ENCODE measurements at places on chromosomes 3 and 15. TPM values are rescaled to one million over a fixed set of nuclear protein-coding genes. Genes with fewer than 3 reads are reported as not detected.

The CIDEC gene
- total RNA-seq: 0.17 TPM

The ACKR4 gene
- total RNA-seq: 33.6 TPM

The DHFR2 gene
- total RNA-seq: 7.0 TPM

The SH2D7 gene
- under 0.01 TPM for total RNA-seq

The GRAMD2A gene
- 0.33 TPM for total RNA-seq

The GP9 gene
- total RNA-seq: not detected

The IQCF5 gene
- total RNA-seq: not detected

The PAK2 gene
- total RNA-seq: 54.0 TPM

The POU1F1 gene
- total RNA-seq: not detected

The LRTM1 gene
- total RNA-seq: not detected

The CACNA1D gene
- total RNA-seq: 0.33 TPM

The ALAS1 gene
- 68.5 TPM for total RNA-seq

The NAA50 gene
- 358 TPM for total RNA-seq

The ADAMTS17 gene
- 0.17 TPM for total RNA-seq

The ZNF385D gene
- total RNA-seq: 0.66 TPM

The GOLGA6L2 gene
- total RNA-seq: not detected

The CRYGS gene
- 2.0 TPM for total RNA-seq

The GABRR3 gene
- not detected for total RNA-seq

The FBXL22 gene
- total RNA-seq: 0.15 TPM

The KLHL6 gene
- total RNA-seq: not detected

The ANP32A gene
- total RNA-seq: 50.8 TPM

The SPTSSB gene
- total RNA-seq: 0.58 TPM

The CTXN2 gene
- not detected for total RNA-seq

The C3orf80 gene
- total RNA-seq: 0.15 TPM

The CHDH gene
- 0.99 TPM for total RNA-seq

The KIF7 gene
- 19.7 TPM for total RNA-seq

The EFCAB12 gene
- total RNA-seq: under 0.01 TPM

The CYP11A1 gene
- total RNA-seq: 1.0 TPM

The STAB1 gene
- total RNA-seq: 1.6 TPM

The GATA2 gene
- 2.6 TPM for total RNA-seq

The GOLGA6L7 gene
- not detected for total RNA-seq

The UBL7 gene
- total RNA-seq: 41.9 TPM

The KY gene
- total RNA-seq: 1.6 TPM

The ANKRD34C gene
- not detected for total RNA-seq

The ANKDD1A gene
- 9.2 TPM for total RNA-seq

The RAB8B gene
- 123 TPM for total RNA-seq

The MST1 gene
- 10.4 TPM for total RNA-seq

The TMEM108 gene
- total RNA-seq: not detected

The KIAA1143 gene
- total RNA-seq: 17.7 TPM

The MEF2A gene
- 49.9 TPM for total RNA-seq

The SEMA3G gene
- total RNA-seq: under 0.01 TPM

The MAP1A gene
- 180 TPM for total RNA-seq

The MASP1 gene
- total RNA-seq: 178 TPM

The HRG gene
- total RNA-seq: not detected

The ATP8B4 gene
- total RNA-seq: 3.2 TPM

The CGNL1 gene
- 0.29 TPM for total RNA-seq

The KNG1 gene
- not detected for total RNA-seq

The KAT2B gene
- 19.3 TPM for total RNA-seq

The TERC gene
- total RNA-seq: 254 TPM

The ZNF620 gene
- 1.0 TPM for total RNA-seq

The MEIS2 gene
- 51.1 TPM for total RNA-seq

The ATOSA gene
- 41.6 TPM for total RNA-seq

The PTPN23 gene
- total RNA-seq: 33.7 TPM

The ANKRD63 gene
- not detected for total RNA-seq

The OSBPL10 gene
- total RNA-seq: 9.5 TPM
